ENCODE measurements at places on chromosomes 1 and 21. TPM values are rescaled to one million over a fixed set of nuclear protein-coding genes. Genes with fewer than 3 reads are reported as not detected.
A peak's percentile ranks its signal among the peaks of the same experiment; 100 is the strongest.

GRCh38 chr21:39123375-39123774, 59.9 kb downstream of the PSMG1 start:
- no peak for DNase-seq

DNA sequence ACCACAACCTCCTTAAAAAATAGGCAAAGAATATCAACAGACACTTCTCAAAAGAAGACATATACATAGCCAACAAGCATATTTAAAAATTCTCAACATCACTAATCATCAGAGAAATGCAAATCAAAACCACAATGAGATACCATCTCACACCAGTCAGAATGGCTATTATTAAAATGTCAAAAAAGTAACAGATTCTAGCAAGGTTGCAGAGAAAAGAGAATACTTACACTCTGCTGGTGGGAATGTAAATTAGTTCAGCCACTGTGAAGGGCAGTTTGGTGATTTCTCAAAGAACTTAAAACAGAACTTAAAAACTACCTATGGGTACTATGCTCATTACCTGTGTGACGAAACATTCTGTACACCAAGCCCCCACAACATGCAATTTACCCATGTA, 20.7 kb downstream of the CD1B start:
- no peak for DNase-seq

GRCh38 chr1:28290851-28291250, 31.5 kb downstream of the SESN2 start:
- DNase-seq, result peak; percentile 66

- no peak for DNase-seq
These were observed 273.7 kb downstream of the SRGAP2C start for GRCh38 chr1:121458291-121459048.

- peak; percentile 90 for DNase-seq
These were observed 159.2 kb downstream of the RUNX1 start for GRCh38 chr21:34889676-34890469.

DNA sequence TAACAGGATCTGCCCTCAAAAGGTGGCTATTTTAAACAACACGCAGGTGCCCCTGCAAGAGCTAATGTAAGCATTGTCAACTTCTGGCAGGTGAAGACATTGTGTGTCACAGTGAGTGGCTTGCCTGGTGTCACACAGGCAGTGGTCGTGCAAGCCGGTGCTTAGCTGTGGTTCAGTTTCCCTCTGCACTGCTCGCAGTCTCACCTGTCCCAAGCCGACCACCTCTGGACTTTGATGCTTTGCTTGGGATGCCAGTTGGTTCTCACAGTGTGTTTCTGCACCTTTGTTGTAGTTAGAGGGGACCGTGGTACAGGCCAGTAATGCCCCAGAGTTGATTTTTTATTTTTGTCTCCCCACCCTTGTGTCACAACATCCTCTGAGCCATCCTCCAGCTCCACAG, 85.2 kb downstream of the UCK2 start:
- DNase-seq, result no peak

GRCh38 chr1:37691497-37692077, 729 bp upstream of the CDCA8 start:
- DNase-seq, result no peak

- DNase-seq, result no peak
These were observed 6.1 kb upstream of the SLC19A2 start for GRCh38 chr1:169491845-169492281.

- no peak for DNase-seq
These were observed 19.7 kb upstream of the EPS8L3 start for GRCh38 chr1:109783436-109783835.

DNA sequence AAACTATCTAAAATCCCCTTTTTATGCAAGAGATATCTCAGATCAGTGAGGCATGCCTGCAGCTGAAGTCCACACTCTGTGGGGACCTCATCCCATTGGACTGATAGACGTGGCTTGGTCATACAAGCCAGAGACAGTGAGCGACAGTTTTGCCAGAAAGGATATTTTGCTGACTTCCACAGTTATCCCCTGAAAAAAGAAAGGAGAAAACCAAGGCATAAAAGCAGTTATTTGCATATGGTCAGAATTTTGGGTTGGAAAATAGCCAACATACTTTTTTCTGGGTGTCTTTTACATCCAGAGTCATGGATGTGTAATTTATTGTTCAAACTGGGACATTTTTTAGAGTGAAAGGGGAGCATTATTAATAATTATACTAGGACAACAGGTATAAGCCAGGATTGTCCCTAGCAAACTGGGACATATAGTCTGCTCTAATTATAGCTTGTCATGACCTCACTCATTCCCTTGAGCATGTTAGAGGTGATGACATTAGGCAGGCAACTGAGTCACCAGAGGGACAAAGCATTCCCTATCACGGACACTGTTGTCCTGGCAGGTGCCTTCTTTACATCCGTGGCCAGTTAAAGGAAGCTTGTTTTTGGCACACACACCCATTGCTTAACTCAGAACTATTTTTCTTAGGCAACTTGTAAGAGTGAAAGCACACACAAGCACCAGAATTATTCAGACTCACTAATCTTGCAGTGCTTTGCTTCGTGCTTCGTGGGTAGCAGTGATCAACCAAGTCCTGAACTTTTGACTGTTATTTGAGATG, 65.5 kb downstream of the PRRX1 start:
- DNase-seq, result no peak

DNA sequence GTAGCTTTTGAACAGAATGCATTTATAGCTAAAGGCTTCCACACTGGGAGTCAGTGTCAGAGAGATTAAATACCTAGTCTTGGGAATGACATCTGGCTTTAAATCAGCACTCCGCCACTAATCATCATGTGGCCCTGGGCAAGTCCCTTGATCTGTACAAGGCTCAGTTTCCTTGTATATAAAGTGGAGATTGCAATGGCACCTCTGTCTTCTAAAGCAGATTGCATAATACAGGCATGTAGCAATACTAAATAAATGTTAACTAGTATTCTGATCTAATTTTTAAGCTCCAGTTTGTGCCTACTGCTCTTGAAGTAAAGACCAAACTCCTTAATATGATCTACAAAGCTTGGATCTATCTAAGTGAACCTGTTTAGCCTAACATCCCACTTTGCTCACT, 249.4 kb downstream of the PLPP3 start:
- DNase-seq, result no peak

GRCh38 chr1:30683699-30684098, 39.7 kb downstream of the MATN1 start:
- DNase-seq, result no peak

DNA sequence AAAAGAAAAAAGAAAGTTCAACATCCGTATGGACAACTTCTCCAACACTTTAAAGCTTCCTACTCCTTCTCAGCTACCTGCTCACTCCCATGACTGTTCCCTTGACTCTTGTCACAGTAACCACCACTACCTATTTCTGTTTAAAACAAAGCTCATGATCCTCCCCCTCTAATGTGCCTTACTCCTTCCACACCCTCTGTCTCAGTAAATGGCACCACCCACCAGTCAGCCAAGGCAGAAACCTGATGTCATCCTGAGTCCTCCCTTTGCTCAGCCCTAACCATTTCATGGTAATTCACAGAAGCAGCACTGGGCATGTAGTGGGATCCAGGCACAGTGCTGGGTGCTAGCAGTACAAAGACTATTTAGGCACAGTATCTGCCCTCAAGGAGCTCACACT, 63.0 kb upstream of the PPM1J start:
- DNase-seq, result no peak

- DNase-seq, result peak; percentile 37
These were observed 255.7 kb downstream of the OMA1 start for GRCh38 chr1:58290685-58291372.

GRCh38 chr1:214934045-214934444, 148.5 kb upstream of the KCNK2 start:
- DNase-seq, result no peak

GRCh38 chr1:115706587-115707425, 61.7 kb downstream of the CASQ2 start:
- DNase-seq, result peak; percentile 71

DNA sequence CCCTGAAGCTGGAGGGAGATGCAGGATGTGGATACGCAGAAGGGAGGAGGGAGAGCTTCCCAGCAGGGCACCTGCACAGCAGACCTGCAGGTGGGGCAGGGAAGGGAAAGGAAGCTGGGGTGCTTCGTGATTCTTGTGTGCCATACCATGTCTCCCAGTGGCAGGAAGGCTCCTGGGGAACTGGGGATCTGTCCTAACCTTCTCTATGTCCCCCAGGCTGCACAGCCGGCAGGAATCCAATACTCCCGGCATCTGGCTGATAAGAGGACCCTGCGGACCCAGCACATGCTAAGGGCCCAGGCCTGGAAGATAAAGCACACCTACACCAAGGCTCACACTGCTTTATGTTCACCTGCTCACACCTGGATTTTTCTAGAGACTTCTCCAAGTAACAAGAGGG, 79.4 kb downstream of the ITPKB start:
- no peak for DNase-seq

DNA sequence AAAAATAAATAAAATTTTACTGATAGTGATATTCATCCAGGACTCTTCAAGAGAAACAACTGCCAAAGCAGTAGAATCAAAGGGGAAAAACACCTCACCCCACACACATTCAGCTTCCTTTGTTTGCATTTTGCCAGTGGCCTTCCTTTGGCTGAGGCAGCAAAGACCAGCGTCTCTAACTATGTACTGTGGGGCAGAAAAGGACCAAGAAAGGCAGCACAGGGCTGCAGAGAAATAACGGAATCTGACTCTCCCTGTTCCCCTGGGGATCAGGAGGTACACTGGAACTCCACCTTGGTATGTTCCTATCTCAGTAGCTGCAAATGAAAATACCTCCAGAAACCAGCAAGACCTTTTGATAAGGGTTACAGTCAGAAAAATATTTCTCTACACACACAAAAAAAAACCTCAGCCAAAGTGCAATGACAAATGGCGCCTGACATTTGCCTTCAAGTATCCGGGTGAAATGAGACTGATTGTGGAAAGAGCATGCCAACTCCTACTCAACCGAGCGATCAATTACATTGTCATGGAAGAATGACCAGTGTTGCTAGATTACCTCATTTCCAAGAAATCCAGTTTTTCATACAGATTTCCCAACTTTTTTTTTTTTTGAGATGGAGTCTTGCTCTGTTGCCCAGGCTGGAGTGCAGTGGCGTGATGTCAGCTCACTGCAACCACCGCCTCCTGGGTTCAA, 50.9 kb downstream of the TARBP1 start:
- no peak for DNase-seq

GRCh38 chr1:156816561-156817328, at the start of gene SH2D2A:
SH2D2A (minus strand) TSS chr1:156816848; CDS start chr1:156816708, 140 bp downstream.
- no peak for DNase-seq

GRCh38 chr1:22117238-22117637, 25.7 kb downstream of the WNT4 start:
- no peak for DNase-seq

GRCh38 chr1:156241926-156242325, at the start of gene BGLAP:
BGLAP (plus strand) TSS chr1:156242184; CDS start chr1:156242232, 48 bp downstream.
- peak; percentile 69 for DNase-seq

DNA sequence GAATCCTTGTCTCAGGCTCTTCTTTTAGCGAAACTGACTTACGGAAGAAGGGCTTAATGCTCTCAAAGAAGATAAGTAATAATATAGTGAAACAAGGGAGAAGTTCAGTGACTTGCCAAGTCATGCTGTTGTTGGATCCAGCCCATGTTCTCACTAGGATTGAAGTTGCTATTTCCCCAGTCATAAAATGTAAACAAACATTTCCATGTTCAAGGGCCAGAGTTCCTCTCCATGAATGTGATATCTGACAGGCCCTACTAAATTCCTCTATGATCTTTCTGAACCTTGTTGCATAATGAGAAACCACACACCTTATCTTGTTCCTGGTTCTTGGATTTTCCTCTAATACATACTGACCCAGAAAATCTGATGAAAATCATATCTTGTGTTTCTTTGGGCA, 876.5 kb upstream of the B3GALT2 start:
- no peak for DNase-seq

GRCh38 chr1:23273450-23274133, 56.3 kb upstream of the HTR1D start:
- DNase-seq, result no peak

DNA sequence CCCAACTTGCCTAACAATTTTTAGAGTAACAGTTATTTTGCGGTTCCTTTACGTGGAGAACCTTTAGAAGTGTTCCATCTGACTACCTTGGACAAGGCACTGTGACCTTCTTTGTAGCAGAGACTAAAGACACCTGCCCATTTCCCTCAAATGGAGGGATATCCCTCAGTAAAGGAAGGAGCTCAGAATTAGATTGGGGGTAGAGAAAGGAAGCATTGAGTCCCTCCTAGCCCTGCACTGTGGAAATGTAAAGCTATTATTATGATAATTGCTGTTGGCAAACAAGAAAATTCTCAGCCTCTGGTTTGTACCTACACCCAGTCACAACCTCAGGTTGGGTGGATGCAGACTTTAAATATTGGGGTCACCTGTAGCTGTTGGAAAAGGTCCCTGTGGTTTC, 72.6 kb upstream of the MACF1 start:
- peak; percentile 36 for DNase-seq

- no peak for DNase-seq
These were observed 13.1 kb upstream of the UBR4 start for GRCh38 chr1:19222979-19223824.

DNA sequence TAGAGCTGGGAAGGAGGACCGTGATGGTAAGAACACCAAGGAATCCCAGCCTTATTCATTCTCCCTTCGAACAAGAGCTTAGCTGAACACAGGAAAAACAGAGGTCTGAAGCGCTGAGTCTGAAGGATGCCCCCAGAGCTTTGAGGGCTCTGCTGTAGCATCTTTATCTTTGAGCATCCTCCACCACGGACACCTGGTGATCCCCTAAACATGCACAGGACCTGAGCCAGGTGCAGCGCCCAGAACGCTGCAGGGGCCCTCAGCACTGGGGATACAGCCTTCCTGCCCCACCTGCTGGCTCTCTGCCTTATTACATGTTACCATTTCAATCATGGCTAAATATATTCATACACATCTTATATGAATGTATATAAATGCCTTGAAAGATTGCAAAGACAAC, 7.7 kb upstream of the GPATCH4 start:
- peak; percentile 55 for DNase-seq

DNA sequence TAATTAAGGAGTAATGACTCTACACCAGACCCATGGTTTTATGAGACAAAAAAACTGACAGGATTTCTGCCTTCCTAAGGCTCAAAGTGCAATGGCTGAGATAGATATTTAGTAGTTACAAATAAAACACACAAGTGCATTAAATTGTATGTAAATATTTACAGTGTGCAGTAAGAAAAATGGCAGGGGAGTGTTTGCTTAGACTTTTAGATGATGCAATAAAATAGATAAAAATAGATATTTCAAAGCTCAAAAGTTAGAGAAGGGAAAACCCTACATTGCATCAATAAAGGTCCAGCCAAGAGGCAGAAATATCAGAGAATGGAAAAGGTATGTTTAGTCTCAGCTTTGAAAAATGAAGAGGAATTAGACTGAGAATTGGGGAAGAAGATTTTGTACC, 226.3 kb upstream of the FGGY start:
- no peak for DNase-seq

Gene KIAA0040
- 10.6 TPM for total RNA-seq

Gene CELF3
- total RNA-seq, result 0.07 TPM

Gene FAAH
- total RNA-seq, result 19.8 TPM

Gene BTG2
- total RNA-seq, result 7.2 TPM

Gene CHD5
- total RNA-seq, result 0.78 TPM

Gene KAZN
- total RNA-seq, result 11.5 TPM

Gene ATF3
- total RNA-seq, result 19.2 TPM

Gene CDCA8
- total RNA-seq, result 46.9 TPM

Gene CCDC27
- total RNA-seq, result 0.04 TPM

Gene CADM3
- 4.1 TPM for total RNA-seq

Gene PGLYRP3
- not detected for total RNA-seq

Gene SLFNL1
- total RNA-seq, result not detected

Gene MAP10
- 2.4 TPM for total RNA-seq

Data from H7 (cell line).